SIG-M5 (cell line): ENCODE measurements at places on chromosomes 2 and 18.

- DNase-seq: no peak
These were observed 6.1 kb upstream of the OTOF start for GRCh38 chr2:26483957-26484565.

GRCh38 chr18:41022484-41022883 is 932.5 kb upstream of the PIK3C3 start:
- no peak for DNase-seq

- no peak for DNase-seq
These were observed 2.8 kb downstream of the GAREM2 start for GRCh38 chr2:26175466-26176278.

GRCh38 chr18:47944972-47945852 is 14.8 kb upstream of the SMAD2 start:
- no peak for DNase-seq

DNA sequence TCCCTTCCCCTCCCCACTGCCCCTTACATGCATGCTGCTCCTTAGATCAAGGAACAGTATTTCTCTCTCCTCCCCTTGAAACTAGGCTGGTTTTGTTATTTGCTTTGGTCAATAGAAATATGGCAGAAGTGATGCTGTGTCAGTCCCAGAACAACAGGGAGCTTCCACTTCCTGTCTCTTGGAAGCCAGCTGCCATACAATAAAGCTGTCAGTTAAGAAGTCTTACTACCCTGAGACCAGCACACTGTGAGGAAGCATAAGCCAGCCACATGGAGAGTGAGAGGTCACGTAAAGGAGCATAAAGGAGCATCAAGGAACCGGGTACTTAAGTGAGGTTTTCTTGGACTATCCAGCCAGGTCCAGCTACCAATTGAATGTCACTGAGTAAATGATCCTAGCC is 126.6 kb downstream of the NOL4 start:
- DNase-seq: no peak

DNA sequence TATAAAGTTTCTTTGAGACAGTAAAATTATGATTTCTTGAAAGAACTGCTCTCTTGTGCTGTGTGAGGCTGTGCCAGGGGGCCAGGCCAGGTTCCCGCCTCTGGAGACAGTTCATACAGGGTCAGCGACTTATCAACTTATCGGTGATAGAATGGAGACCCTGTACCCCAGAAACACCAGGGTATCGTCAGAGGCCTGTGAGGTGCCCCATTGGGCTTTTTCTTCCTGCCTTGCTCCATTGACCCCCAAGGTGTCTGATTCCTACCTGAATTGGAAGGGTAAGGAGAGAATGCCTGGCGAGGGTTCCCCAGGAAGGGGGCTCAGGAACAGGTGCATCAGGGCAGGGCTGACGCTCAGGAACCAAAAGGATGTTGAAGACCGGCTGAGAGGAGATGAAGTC is 4.3 kb downstream of the DLX1 start:
- DNase-seq: no peak

DNA sequence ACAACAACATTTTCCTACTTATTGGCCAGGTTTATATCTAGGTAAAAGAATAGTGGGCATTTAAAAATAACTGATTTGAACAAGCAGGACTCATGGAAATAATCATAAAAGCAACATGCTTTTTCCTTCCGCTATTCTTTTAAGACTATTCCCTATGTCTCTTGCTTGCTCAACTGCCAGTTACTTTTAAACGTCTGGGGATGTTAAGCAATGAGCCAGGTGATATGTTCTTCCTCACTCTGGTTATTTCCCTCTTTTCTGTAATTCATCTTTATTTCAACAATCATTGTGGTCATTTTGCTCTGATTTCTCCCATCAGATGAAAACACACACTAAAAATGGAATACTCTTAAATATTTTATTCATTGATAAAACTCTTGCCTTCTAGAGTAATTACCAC is 33.4 kb upstream of the SLC8A1 start:
- DNase-seq: no peak

- no peak for DNase-seq
These were observed 113.7 kb downstream of the NAB1 start for GRCh38 chr2:190762566-190762965.

DNA sequence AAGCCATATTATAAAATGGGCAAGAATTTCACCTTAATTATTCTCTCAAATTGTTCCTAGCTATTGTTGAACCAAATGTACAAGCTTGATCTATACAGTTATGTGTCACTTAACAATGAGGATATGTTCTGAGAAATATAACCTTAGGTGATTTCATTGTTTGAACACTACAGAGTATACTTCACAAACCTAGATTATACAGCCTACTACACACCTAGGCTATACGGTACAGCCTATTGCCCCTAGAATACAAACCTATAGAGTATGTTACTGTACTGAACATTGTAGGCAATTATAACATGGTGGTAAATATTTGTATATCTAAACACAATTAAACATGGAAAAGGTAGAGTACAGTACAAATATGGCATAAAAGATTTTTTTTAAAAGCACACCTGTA is 42.9 kb upstream of the MMADHC start:
- DNase-seq: no peak

- no peak for DNase-seq
These were observed 177.5 kb downstream of the INO80D start for GRCh38 chr2:205908212-205909183.

- no peak for DNase-seq
These were observed 106.7 kb downstream of the FAM210A start for GRCh38 chr18:13619505-13620205.

DNA sequence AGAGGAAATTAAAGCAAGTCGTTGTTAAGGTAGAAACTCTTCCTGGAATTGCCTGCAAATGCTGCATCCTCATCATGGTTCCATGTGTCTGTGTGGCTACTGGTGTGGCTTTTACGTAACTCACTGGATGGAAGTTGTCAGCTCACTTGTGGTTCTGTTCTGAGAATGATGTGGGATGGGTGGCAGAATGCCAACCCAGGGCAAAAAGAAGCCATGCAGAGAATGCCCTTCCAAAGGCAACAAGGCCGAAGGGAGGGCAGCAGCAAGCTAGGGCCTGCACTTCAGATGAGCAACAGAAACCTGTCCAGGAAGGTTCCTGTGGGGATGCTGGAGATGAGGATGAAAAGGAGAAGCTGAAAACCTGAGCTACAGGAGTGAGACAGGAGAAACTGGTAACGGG is 10.4 kb upstream of the NAPG start:
- no peak for DNase-seq

DNA sequence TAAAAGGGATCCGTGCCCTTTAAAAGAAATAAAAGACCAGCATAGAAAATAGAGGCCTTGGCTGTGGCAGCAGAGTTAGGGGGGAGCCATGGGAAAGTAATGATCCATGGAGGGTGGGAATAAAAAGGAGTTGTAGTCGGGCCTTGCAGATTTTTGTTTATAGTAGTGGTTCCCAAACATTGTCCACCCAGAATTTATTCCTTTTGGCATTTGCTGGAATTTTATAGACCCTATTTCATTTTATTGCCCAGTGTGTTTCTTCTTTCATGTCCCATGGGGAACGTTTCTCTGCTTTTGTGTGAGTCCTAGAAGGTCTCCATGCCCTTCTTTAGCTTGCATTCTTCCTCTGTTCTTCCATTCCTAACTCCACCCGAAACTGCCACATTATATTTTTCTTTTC is 222.2 kb downstream of the LTBP1 start:
- DNase-seq: no peak

DNA sequence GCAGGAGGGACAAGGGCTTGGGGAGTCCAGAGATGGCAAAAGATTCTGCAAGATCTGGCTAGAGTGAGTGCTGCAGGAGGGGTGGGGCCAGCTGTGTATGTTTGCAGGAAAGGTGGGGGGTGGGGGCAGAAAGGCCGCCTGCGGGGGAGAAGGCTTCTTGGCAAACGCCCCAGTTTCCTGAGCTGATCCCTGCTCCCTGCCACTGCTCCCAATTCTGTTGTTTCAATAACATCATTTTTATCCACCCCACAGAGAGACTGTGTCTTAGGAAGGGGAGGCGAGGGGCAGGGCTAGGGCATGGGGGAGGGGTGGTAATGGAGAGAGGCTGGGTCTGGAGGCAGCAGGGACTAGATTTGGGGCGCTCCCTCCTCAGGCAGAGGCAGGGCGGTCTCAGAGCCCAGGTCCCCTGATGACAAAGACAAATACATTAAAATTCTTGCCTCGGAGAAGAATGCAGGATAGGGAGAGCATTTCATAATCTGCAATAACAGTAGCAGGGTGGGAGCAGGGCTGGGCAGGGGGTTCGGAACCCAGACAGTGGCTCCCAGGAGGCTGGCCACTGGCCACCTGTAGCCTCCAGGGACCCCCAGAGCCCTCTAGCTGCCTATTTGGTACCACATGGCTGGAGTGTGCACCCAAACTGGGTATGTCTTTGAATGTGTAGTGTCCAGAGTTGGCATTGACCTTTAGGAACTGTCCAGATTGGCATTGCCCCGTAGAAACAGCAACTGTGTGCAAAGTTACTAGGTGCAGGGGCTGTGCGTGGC is 2.1 kb upstream of the WNT6 start:
- no peak for DNase-seq

DNA sequence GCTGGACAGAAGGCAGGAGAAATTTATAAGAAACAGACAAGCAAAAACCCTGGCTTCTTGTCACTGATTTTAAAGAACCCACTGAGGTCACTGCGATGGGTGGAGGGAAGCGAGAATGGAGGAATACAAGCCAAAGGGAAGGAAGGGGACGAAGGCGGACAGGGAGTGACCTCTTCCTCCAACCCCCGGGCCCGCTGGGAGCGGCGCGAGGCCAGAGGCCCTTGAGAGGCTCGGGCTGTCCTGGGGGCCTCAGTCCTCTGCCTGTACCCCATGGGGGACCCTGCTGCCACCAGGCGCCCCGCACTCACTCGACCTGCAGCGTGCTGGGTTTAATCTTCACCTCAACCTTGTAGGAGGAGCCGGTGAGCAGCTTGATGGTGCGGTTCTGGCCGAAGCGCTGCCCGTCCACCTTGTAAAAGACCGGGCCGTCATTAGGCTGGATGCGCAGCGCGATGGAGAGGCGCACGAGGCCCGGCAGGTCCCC is 793 bp downstream of the CNRIP1 start:
- DNase-seq: no peak

- no peak for DNase-seq
These were observed 868.1 kb upstream of the ID2 start for GRCh38 chr2:7813541-7814292.

DNA sequence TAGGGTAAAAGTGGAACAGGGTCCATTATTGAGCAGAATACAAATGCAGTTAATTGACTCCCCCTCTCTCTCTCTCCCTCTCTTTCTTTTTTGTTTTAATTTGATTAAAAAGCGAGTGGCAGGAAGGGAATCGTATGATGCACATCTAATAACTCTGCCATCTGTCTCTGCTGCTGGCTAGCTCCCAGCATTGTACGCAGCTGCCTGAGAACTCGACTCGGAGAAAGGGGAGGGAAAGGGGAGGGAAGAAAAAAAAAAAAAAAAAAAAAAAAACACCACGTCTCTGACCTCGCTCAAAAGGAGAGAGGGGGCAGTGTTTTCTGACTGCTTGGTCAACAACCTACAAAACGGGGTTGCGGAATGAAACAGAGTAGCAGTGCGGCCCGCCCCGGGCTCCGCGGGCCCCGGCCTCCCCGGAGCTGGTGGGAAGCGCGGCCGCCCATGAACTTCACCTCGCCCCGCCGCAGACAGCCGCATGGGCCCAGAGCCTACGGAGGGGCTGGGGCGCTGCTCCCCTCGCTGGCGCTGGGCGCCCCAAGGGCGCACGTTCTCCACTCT is 265.7 kb downstream of the TCF4 start:
- DNase-seq: no peak

DNA sequence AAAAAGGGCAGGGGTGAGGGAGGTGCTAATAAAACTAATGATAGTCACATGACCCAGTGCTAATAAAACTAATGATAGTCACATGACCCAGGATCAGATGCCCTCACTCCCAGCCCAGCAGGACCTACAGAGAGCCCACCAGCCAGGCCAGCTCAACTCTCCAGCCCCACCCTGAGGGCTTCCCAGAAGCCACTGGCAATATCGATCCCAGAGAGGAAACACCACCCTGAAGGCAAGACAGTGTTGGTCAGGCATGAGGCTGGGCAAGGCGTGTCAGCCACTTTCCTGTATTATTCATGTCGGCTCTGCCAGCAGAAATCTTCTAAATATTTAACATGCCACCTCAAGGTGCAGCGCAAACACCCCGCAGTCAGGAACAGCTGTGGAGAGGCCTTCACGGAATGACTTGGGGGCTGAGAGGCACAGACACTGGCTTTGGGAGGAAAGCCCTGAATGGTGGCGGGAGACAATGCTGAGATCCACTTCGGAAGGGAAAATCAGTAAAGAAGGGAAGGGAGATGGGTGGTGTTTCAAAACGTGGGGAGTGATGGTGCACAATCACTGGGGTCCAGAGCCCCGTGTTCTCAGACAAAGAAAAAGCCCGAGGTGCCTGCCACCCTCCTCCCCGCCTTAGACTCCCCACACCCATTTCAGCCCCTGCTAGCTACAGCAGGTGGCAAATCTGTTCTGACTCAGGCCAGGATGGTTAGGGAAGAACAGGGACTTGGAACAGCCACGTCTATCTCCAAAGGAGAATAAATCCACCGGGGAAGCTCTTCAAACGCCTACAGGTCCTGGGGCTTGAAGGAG is 1.4 kb downstream of the REEP1 start:
- no peak for DNase-seq

- DNase-seq: no peak
These were observed 91.5 kb upstream of the LDLRAD4 start for GRCh38 chr18:13126966-13127598.

DNA sequence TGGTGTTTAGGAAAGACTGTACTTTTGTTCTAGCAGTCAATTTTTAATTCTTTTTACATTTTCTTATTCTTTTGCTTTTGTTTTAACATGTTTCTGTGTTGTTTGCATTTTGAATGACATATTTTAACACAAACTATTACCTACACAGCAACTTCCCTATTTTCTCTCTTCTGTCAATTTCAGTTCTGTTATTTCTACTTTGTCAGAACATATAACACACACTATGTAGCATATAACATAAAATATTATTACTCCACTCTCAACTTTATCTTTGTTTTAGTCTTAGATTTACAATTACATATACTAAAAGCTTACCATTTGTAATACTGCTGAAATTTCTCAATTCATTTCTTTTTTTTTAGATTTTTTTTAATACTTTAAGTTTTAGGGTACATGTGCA is 372.7 kb upstream of the VWC2L start:
- no peak for DNase-seq

- no peak for DNase-seq
These were observed 8.8 kb upstream of the EVA1A start for GRCh38 chr2:75569546-75569945.

DNA sequence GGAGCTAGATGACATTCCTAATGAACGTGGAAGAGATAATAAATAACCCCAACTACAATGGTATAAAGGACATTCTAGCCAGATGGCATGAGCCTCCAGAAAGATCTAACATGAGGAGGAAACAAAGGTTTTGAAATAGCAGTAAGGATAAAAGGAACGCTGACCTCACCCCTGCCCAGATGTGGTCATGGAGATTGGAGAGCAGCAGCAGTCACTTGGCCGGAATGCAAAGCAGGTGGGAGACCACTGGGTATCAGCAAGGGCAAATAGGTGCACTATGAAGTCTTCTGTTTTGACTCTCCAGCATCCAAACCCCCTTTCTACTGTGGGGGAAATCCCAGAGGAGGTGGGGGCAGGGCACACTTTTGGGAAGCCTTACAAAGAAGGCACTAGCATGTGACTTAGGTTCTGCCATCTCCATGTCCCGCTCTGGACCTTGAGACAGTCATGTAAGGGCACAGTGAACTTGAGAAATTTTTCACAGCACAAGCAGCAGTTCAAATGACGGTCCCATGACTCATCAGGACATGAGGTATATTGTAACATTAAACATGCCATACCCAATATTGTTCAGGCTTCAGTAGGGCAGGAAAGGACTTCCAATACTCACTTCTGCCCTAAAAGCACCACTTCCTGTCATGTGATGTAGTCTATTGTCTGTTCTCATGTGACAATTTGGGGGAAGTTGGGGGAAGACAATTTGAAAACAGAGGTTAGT is 55.2 kb downstream of the METTL4 start:
- DNase-seq: peak; percentile 41
